ENCODE measurements at places on chromosomes 7 and 10.
A peak's percentile ranks its signal among the peaks of the same experiment; 100 is the strongest.

GRCh38 chr10:79435271-79436065 is 10.0 kb downstream of the ZCCHC24 start:
- no peak for DNase-seq

DNA sequence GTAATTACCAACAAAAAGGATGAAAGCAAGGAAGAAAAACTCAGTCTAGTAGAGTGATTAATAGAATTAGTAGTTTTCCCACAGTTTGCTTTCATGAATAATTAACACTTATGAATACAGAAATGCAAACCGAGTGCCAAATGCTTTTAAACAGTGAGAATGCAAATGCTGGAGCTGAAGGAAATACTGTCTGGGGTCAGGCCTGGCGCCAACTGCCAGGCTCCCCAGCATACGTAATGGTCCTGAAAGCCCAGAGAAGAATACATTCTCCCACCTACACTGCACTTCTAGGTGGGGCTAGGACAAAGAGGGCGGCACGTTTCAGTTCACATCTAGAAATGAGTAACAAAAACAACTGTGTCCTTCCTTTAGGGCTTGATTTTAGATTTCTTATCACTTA is 30.0 kb downstream of the GLUD1 start:
- DNase-seq: no peak

DNA sequence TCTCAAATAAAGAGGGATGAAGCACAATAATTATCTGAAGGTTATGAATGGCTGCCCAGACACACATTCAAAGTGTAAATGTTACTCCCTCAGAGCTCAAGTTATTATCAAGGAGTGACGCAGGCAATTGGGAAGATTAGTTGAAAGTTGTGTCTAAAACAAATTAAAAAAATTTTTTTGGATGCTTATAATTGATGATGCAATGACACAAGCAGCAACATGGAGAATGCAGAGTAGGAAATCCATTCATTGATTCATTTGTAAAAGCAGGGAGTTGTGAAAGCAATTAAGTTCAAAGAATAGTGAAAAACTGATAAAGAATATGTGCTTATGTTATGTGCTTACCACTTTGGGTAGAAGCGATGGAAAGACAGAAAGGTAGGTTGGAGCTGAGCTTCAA is 120.4 kb downstream of the CDK6 start:
- no peak for DNase-seq

DNA sequence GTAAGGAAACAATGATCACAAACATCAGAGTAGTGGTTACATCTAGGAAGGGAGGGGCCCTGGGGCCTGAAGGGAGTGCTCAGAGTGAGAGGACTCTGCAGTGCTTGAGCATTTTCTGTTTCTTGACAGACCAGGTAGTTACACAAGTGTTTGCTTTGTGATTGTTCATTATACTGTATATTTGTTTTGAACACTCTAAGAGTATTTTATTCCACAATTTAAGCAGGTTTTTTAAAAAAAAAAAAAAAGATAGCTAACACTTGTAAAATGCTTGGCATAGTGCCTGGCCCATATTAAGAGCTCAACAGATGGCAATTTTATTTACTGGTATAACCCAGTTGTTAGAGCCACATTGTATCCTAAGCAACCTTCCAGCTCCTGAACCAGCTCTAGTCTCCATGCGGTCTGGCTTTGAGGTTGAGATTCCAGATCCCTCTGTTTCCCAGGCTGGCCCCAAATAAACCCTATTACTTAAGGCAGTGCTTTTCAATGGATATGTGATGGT is 20.1 kb upstream of the ATXN7L1 start:
- peak; percentile 91 for DNase-seq
